ENCODE measurements at places on chromosomes 7 and 10. TPM values are rescaled to one million over a fixed set of nuclear protein-coding genes. Genes with fewer than 3 reads are reported as not detected.
A peak's percentile ranks its signal among the peaks of the same experiment; 100 is the strongest.

FAM131B gene
- total RNA-seq, result 26.7 TPM

DNA sequence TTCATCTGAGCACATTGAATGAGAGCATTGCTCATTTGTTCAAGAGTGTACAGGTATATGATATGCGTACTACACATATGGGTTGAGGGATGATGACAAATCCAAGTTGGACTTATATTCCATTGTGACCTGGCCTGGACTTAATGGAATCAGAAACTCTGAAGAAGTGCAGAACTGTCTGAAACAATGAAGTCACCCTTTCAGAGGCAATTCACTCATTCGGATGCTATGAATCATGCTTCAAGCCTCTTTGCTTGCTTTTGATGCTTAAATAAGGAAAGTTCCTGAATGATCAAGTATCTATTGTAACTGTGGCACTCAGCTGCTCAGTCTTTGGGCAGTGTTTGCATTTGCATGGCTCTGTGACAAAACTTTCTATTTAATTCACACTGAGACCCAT is 93.4 kb downstream of the ZNF365 start:
- H3K27me3 ChIP-seq, result no peaks in the 10 kb centered on the region
- no peak overlapping the region for H3K4me3 ChIP-seq
- H3K27ac ChIP-seq, result no peak overlapping the region
- no peaks in the 10 kb centered on the region for H3K36me3 ChIP-seq
- DNase-seq, result no peak

- H3K36me3 ChIP-seq, result no peaks in the 10 kb centered on the region
- no peak for DNase-seq
- H3K27me3 ChIP-seq, result peaks cover 5% of the 10 kb centered on the region
Measured at GRCh38 chr10:113415246-113415645, 137.6 kb upstream of the HABP2 start.

DNA sequence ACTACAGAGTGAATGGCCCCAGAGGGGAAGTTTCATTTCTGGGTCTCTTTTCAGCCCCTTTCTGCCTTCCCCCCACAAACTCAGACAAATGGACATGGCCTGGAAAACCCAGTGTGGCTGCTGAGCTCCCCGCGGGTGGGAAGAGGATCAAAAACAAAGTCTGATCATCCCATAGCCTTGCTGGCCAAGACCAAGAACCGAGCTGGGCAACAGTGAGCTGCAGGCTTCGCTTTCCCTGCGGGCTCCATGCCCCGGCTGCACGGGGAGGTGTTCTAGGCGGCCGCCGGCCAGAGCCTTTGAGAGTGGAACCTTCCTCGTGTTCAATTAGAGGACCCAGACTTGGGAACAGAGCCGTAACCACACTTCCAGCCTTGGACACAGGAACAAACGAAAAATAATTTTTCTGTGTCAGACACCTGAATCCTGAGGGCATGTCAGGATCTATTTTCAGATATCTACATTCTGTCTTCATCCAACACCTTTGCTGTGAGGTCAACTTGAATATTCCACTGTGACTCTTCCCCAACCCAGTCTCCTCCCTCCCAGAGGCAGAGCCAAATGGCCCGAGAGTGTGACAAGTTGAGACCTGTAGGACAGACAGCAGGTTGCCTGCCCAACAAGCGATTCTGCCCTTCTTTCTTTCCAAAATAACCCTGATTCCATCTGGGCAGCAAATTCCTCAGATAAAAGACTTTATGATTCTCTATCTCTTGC is 26.0 kb downstream of the WDR86 start:
- peaks cover 31% of the 10 kb centered on the region for H3K36me3 ChIP-seq
- DNase-seq, result no peak
- no peak overlapping the region for H3K4me3 ChIP-seq
- H3K27me3 ChIP-seq, result peaks cover 13% of the 10 kb centered on the region

- no peak overlapping the region for H3K4me3 ChIP-seq
- H3K27ac ChIP-seq, result no peak overlapping the region
- DNase-seq, result peak; percentile 87
- H3K27me3 ChIP-seq, result no peaks in the 10 kb centered on the region
- no peaks in the 10 kb centered on the region for H3K4me1 ChIP-seq
Measured at GRCh38 chr7:147432079-147432478, 1158.5 kb upstream of the C7orf33 start.

All from spinal cord (tissue), 10 donors.